ENCODE measurements at places on chromosomes 2 and 18.
A peak's percentile ranks its signal among the peaks of the same experiment; 100 is the strongest.

GRCh38 chr2:102986826-102987490 is 225.1 kb downstream of the TMEM182 start:
- DNase-seq: no peak

DNA sequence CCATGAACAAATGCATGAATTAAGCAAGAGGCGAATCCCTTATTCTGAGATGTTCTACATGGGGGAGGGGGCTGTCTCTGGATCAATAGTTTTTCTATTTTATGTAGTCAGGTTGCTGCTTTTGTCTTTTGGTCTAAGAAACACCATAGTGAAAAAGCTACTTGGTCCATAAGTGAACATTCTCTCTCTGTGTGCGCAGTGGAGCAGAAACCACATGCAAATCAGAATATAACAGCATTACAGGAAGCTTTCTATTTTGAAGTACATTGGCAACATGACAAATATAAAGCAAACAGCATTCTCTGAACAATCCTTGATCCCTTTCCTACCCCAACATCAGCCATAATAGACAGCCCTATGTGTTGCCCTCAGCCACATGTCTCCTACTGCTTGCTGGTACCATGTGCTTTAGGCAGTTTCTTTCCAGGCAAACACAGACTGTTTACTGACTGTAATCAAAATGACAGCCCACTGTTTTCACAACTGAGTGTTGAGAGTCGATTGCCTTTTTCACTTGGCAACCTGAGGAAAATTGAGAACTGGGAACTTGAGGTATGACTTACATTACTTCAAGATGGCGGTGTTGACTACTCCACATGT is 10.6 kb downstream of the SCN3A start:
- no peak for DNase-seq

- no peak for DNase-seq
Measured at GRCh38 chr2:105821428-105822125, 76.9 kb downstream of the NCK2 start.

DNA sequence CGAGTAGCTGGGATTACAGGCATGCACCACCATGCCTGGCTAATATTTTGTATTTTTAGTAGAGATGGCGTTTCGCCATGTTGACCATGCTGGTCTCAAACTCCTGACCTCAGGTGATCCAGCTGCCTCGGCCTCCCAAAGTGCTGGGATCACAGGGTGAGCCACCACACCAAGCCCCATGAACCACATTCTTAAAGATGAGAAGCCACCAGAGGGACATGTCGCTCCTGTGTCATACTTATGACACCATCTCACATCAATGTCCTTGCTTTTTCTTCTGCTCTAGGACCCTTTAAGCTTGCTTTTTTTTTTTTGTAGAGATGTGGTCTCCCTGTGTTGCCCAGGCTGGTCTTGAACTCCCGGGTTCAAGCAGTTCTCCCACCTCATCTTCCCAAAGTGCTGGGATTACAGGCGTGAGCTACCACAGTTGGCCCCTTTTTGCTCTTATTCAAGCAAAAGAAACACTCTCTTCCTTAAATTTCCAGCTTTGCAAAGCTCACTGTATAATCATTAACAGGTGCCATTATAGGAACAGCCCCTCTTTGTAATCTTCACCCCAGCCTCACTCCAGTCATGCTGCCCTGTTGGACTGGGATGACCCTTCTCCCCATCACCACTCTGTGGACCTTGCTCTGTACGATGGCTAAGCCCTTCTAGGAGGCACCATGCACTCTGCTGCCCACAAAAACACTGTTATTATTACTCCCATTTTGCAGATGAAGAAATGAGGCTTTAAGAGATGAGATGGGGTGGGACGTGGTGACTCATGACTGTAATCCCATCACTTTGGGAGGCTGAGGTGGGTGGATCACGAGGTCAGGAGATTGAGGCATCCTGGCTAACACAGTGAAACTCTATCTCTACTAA is 10.8 kb upstream of the KCNG3 start:
- no peak for DNase-seq

GRCh38 chr2:96325884-96326255 is 753 bp downstream of the ITPRIPL1 start:
- DNase-seq: peak; percentile 24

GRCh38 chr2:154623819-154624218 is 74.7 kb upstream of the KCNJ3 start:
- no peak for DNase-seq

GRCh38 chr2:160838147-160838546 is 322.1 kb upstream of the TANK start:
- DNase-seq: no peak

DNA sequence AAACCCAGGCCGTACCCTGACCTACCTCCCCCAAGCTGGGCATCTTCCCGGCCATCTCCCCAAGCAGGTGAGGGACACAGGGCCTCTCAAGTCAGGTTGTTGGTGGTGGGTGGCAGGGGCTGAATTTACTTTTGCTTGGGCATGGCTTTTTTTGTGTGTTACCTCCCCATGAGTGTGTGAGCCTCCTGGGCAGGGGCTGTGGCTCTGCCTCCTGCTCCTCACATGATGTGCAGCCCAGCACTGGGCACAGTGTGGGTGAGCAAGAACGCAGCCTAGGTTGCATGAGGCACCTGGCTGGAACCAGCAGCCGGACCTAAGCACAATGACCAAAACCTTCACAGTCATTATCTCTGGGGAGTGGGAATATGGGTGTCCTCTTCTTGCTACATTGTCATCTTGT is 22.3 kb downstream of the CELF4 start:
- no peak for DNase-seq

- DNase-seq: no peak
Measured at GRCh38 chr2:55923091-55923981, at the start of gene EFEMP1. EFEMP1 (minus strand) TSS chr2:55923782; CDS start chr2:55922440, 1,342 bp downstream.

- no peak for DNase-seq
Measured at GRCh38 chr18:23401400-23402347, 51.4 kb upstream of the RIOK3 start.

GRCh38 chr18:4384932-4385331 is 70.2 kb downstream of the DLGAP1 start:
- no peak for DNase-seq

DNA sequence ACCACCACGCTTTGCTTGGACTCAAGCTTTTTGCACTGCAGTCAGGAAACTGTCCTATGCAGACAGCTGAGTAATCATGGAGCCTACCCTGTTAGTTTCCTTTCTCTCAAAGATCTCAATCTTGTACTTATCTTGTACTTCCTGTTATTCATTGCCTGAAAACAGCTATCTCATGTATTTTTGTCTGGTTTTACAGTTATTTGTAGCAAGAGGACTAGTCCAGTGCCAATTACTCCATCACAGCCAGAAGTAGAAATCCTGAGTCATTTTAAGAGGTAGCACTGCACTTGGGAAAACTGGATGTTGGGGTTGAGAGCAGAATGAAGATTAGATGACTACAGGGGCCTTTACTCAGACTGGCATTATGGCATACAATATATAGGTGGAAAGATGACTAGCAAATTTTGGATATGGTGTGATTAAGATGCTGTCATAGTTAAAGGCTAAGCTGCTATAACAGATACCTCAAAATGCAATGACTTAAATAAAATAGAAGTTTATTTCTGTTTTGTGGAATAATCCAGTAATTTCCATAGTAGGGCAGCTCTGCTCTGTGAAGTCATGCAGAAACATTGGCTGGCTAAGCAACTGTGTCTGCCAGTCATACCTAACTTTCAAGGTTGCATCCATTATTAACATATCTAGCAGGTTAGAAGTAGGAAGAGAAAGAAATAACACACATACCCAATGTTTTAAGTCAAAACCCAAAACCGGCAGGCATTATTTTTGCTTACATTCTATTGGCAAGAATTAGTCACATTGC is 21.1 kb upstream of the CHMP3 start:
- no peak for DNase-seq

- no peak for DNase-seq
Measured at GRCh38 chr18:45342166-45342565, 273.1 kb upstream of the SLC14A2 start.

DNA sequence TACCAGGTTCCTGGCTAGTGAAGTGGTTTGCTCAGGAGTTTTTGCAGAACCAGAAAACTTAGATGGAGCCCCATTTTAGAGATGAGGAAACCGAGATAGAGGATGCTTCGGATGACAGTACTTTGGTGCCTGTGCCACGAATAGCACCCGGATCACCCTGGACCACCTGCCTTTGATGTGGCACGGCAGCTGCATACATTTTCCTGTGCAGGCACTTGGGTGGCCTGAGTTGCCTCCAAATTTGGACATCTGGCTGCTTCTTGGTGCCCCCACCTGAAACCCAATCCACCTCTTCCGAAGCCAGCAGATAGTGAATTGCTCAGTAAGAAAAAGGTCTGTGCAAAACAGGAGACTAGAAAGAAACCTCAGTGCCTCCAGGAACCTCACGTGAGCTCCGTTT is 140.6 kb upstream of the ID2 start:
- no peak for DNase-seq

- DNase-seq: no peak
Measured at GRCh38 chr18:58140387-58141325, 96.6 kb downstream of the NEDD4L start.

GRCh38 chr2:168536925-168537466 is 80.9 kb downstream of the CERS6 start:
- DNase-seq: no peak

GRCh38 chr2:167388497-167388896 is 500.2 kb downstream of the XIRP2 start:
- no peak for DNase-seq

GRCh38 chr2:28395334-28396061 is 2.8 kb downstream of the FOSL2 start:
- DNase-seq: no peak

GRCh38 chr2:171655586-171655985 is 31.7 kb upstream of the DYNC1I2 start:
- no peak for DNase-seq

- DNase-seq: no peak
Measured at GRCh38 chr2:42256505-42256904, 87.4 kb downstream of the EML4 start.

DNA sequence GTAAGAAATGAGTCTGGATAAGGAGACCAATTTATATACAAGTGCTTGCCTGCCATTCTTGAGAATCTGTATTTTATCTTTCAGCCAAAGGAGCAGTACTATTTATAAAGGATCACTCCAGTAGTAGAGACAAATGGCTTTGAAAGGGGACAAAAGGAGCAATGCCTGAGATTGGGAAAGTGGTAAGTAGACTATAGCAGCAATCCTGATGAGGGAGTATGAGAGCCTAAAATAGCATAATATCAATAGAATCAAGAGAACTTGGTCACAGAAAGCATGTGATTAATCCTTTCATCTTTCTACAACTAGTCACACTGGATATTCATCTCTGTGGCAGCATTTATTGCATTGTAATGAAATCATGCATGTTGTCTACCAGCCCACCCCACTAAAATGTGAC is 20.2 kb downstream of the NRXN1 start:
- DNase-seq: no peak

DNA sequence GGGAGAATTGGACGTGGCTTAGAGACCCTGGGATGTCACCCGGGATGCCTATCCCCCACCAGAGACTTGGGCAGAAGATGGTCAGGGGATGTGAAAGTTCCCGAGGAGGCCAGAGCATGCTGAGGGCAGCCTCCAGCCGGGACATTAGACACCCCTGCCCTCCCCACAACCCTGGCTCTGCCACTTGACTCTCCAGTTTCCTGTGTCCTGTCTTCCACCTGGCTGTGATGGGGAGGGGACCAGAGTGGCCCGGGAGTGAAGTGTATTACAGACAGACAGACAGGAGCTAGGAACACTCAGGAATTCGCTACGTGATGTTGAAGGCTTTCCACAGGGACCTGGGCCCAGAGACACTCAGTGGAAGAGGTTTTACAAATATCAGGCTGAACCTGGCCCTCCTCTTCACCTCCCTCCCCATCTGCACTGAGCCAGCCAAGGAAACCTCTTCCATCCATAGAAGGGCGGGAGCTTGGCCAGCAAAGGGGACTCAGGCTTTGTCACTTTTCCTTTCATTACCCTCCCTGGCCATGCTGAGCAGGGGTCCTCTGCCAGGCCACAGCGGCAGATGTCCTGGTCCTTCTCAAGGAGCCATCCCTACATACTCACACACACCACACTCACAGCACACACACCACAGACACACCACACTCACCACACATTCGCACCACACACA is 60.7 kb downstream of the SDC1 start:
- DNase-seq: no peak

DNA sequence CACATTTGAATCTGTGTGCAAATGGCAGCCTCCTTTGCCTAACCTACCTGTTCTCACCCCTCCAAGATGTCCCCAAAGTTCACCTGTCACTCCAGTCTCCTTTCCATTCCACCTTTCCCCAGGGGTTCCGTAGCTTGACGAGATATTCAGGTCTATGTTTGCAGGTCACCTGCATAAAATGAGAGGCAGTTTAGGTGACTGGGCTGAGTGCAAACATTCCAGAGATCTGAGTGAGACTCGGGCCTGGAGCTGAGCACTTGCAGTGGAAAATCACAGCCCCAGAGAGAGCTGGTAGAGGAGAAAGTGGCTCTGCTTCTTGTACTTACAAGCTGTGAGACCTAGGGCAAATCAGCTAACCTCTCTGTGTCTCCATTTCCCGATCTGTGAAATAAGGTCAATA is 20.1 kb downstream of the CAPN14 start:
- DNase-seq: no peak

GRCh38 chr18:28584731-28585130 is 407.8 kb upstream of the CDH2 start:
- no peak for DNase-seq

DNA sequence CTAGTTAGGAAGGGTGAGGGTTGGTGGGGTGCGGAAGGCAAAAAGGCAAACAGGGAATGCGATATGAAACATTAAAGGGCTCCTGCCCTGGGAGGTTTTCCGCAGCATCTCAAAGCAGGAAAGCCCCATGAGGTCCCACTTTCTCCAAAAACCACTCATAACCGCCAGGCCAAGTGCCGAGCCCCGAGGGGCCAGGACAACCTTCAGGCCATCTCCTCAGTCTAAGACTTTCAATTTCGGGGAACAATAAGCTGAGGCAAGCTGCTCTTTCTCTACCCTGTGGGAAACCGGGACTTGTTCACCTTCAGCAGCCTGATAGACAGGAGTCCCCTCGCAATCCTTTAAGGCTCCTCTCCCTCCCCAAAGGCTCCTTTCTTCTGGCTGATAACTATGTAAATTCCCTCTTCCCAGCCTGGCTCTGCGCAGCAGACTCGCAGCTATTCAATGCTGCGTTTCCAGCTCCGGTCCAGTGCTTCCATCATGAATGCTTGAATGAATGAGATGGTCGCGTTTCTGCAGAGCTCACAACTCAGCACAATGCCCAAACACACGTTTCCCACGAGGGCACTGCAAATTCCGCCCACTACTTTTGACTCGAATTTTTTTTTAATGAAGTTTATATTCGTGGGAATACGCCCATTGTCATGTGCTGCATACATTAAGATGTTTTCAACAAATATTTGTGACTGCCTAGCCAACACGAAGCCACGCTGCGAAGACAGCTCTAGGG is 1.4 kb downstream of the LAMA1 start:
- DNase-seq: no peak

GRCh38 chr2:70041663-70042062 is 45.6 kb upstream of the PCBP1 start:
- no peak for DNase-seq

- no peak for DNase-seq
Measured at GRCh38 chr2:21289989-21290388, 166.2 kb downstream of the TDRD15 start.

- DNase-seq: no peak
Measured at GRCh38 chr2:98376301-98376910, 30.1 kb downstream of the CNGA3 start.
